ENCODE measurements at places on chromosomes 11 and 22. TPM values are rescaled to one million over a fixed set of nuclear protein-coding genes. Genes with fewer than 3 reads are reported as not detected.

Gene ST14
- total RNA-seq: 16.7 TPM

Gene RAB1B
- 59.1 TPM for total RNA-seq

Gene TSGA10IP
- total RNA-seq: not detected

Gene CD3D
- total RNA-seq: 0.64 TPM

Gene KRTAP5-1
- total RNA-seq: not detected

Gene BIK
- total RNA-seq: 0.31 TPM

Gene ANO5
- 4.4 TPM for total RNA-seq

Gene CHID1
- 69.4 TPM for total RNA-seq

Gene OR52N4
- total RNA-seq: not detected

Gene OR6T1
- total RNA-seq: not detected

- DNase-seq: no peak
Observed at GRCh38 chr11:71406681-71407080, 41.5 kb downstream of the DHCR7 start.

GRCh38 chr22:33811686-33812085 is 108.6 kb downstream of the LARGE1 start:
- DNase-seq: peak; percentile 46

GRCh38 chr22:19795617-19796008 is 35.0 kb downstream of the TBX1 start:
- DNase-seq: no peak

DNA sequence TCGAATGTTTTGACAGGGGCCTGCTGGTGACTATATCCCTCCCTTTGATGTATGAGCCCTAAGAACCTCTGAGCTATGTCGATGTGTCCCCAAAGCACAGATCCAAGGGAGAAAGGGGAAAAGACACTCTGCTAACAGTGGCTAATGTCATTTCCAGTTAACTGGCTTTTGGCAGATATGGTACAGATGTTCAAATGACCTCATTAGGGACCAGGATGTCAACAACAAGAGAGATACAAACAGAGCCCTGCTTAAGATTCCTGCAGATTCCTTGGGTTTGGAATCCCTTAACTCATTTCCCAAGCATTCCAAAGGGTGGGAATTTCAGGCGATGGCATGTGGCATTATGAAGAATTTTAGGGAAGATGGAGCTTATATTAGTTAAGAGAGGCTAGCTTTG is 517.3 kb downstream of the SOX6 start:
- no peak for DNase-seq

DNA sequence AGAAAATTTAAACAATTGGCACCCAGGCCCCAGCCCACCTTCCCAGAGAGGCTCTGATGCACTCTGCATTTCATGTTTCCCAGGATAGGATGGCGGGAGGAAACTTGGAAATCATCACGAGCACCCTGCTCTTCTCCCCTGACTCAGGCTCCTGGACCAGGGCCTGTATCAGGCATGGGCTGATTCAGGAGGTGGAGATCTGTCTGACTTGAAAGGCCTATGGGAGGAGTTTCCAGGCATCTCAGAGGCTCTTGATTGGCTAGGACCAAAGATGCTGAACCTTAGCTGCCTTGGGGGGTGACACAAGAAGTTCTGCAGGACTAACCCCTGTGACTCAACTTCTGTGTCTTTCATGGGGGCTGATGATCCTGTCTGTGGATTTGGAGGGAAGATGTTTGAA is 106.2 kb downstream of the PKNOX2 start:
- no peak for DNase-seq

GRCh38 chr11:73361953-73362776 is 14.0 kb upstream of the RELT start:
- DNase-seq: no peak

DNA sequence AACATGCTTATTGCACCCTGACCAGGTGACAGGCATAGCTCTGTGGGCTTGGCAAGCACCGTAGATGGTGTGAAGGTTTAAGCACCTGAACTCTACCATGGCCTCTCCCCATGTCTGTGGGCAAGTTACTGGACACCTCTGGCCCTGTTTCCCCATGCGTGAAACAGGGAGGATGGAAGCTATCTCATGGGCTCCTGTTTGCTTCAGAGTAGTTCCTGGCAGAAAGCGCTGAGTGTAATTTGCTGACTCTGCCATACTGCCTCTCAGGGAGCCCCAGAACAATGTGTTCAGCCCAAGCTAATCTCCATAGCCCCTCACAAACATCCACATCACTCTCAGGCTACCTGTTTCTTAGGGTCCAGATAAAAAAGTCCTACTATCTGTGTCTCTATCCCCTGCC is 2.4 kb downstream of the CBX6 start:
- DNase-seq: no peak

DNA sequence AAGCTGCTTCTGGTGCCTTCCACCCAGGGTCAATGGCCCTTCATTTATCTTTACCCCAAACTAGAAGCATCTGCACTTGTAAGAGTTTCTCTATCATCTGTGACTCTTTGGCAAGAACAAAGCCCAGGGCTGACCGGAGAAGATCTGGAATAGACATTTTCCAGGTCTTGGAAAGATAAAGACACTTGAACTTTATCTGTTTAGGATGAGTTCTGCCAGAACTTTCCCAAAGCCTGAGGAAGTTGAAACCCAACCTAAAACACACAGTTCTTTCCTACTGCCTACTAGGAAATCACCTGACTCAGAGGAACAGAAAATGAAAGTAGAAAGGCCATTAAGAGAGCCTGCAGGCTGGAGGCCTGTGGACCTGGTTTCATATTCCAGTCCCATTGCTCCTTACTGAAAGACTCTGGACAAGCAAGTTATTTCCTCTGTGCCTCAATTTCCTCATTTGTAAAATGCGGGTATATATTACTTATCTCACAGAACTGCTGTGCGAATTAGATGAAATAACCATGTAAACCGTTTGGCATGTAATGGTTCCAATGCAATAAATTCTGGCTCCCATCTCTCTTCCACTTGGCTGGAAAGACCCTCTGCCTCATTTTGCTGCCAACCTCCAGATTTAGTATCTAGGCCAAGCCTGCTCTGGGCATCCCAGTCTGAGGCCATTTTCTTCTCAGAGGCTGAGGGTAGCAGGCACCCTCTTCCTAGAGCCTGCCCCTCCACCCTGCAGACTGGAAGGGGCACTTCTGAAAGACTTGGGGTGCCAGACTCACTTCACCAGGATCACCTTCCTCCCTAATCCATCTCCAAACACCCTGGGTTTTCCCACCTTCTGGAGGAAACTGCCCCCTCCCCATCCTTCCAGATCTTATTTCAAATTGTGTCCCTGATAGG is 1.2 kb downstream of the UBE2L6 start:
- DNase-seq: no peak

DNA sequence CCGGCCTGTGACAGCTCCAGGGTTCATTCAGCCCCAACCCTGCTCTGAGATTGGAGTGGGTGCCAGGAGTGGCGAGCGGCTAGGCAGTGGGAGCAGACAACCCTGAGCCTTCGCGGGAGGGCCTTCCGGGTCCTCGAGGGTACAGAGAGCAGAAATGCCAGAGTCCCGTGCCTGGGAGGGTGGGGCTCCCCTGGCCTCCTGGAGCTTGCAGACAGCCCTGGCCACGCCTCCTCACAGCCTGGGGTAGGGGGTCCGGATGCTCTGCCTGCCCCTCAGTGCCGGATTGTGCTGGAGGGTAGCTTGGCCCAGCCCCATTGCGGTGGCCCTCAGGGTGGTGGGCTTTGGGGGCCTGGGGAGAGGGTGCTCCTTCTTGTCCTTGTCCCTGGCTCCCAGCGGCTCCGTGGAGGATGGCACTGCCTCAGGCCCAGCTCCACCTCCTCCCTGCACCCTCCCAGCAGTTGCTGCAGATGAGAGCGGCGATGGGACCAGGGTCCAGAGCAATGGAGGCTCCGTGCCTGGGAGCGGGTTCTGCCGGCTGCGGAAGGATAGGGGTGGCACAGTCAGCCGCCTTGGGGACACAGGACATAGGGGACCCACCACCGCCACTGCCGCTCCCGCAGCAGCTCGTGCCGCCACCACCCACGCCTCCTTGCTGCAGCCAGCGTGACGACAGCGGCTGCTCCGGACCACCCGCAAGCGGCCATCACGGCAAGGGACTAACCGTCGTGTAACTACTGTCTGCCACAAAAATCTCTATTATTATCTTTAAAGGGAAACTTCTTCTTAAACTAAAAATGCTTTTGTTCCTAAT is 34.9 kb upstream of the OR10G7 start:
- no peak for DNase-seq

- DNase-seq: peak; percentile 64
Observed at GRCh38 chr22:49972163-49973017, 11.8 kb downstream of the PIM3 start.

DNA sequence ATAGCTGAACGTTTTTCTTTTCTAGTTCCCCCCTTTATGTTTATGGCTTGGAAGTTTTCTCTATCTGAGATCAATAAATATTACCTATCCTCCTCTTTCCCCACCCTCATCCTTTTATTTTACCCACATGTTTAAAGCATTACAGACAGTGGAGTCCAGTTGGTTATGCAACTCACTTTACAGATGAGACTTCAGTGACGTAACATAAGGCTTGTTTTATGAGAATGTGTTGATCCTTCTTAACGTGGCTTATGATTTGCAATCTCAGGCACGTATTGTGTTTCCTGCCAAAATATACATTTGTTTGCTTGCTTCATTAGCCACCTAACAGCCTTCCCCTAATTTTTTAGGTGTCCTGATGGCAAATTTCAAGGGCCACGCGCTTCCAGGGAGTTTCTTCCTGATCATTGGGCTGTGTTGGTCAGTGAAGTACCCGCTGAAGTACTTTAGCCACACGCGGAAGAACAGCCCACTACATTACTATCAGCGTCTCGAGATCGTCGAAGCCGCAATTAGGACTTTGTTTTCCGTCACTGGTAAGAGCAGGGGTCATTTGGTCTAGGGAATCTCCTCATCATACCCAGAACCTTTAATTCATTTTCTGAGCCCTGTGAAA is 36.6 kb downstream of the TMEM45B start:
- DNase-seq: no peak

DNA sequence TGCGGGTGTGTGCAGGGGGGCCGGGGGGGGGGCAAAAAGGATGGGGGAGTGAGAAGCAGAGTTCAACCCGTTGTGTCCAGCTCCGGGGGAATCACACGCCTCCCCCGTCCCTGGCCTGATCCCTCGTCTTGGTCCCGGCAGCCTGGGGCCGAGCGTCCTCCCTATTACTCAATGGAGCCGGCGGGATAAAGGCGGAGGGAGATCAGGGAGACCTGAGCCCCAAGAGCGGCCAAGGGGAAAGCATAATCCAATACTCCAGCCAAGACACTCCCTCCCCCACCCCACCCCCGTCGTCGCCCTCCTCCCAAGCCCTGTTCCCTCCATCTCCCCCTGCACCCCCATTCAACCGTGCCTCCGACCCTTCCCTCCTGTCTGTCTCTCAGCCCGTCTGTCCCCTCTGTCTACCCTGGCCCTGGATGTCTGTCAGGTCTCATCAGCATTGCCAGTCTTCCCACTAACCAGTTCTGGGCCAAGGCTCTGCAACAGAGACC is 2.6 kb downstream of the PHOX2A start:
- no peak for DNase-seq

DNA sequence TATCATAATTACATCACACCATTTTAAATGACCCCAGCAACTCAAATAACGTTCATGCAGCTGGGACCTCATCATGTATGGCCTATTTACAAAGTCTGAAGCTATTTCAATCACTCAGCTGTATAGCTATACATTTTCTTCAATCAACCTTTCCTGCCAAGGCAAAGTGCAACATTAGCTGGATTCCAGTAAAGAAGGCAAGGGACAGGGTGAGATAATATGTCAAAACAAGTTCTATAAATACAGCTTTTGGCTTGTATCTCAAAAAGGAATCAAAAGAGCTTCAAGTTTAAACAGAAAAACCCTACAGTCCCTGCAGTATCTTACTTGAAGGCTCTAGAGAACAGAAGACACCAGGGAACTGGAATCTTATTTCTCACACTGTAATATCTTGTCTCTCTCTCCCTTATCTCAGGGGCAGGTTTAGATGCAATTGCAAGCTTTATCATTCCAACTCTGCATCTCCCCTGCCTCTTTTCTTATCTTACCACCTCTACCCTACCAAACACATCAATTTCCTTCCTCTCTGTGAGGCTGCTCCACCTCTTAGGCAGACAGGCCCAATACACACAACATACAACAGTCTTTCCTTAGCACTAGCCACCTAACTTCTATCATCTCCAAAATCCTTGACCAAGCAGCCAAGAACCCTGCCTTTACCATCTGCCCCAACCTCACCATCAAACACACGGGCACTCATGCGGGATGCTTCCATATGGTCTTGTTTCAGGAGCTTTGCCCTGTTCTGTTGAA is 34.5 kb downstream of the CELF1 start:
- DNase-seq: no peak

- DNase-seq: no peak
Observed at GRCh38 chr22:19994851-19995610, 21.6 kb downstream of the ARVCF start.

DNA sequence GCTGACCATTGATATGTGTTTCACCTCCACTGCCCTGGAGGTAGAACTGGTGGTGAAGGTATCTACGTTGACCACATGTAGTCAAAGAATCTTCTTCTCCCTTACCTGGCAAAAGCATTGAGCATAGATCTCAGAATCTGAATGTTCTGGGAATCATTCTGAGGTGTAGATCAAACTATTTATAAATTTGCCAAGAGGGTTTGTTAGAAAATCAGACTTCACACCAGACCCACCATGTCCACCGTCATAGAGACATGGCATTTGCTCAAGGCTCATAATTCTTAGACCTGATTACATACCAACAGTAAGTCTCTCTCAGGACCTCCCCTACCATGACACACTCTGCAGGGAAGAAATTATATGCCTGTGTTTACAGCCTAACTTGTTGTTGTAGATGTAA is at the start of gene OR8B2:
TSS of gene OR8B2 (minus strand) at position 101 of the 400 bp plus-strand sequence. CDS start 1,156 bp downstream, outside the sequence.
- DNase-seq: no peak

GRCh38 chr11:70699294-70700221 is 301.2 kb downstream of the CTTN start:
- no peak for DNase-seq

- no peak for DNase-seq
Observed at GRCh38 chr22:23525510-23525909, 54.6 kb downstream of the IGLL1 start.

DNA sequence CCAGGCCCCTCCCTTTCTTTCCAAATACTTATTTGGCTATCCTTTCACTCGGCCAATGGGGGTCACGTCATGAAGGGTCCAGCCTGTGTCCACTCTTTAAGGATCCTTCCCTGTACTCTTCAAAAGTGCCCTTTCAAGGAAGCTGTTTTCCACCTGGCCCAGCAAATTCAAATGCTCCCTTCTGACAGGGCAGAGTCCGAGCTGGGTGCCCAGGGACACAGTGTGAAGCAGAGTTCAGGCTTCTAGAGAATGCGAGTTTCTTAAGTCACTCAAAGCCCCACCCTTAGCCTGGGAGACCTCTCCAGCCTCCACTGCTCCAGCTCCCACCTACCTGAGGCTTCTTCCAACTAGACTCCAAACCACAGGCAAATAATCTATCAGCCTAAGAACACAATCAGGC is 5.5 kb upstream of the APOA1 start:
- no peak for DNase-seq

DNA sequence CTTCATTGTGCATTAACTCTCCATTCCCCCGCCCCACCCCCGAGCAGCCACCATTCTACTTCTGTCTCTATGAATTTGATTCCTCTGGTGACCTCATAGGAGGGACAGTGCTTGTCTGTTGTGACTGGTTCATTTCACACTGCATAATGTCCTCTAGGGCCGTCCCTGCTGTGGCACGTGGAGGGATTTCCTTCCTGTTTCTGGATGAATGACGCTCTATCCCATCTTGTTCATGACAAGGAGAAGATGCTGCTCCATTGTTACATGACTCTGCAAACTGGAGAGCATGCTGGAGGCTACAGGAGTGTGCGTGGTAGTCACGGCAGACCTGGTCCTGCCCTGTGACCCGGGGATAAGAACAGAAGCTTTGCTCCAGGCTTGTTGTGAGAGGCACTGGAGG is 61.3 kb downstream of the RTL6 start:
- DNase-seq: no peak
